ENCODE measurements at places on chromosomes 5 and 9.

DNA sequence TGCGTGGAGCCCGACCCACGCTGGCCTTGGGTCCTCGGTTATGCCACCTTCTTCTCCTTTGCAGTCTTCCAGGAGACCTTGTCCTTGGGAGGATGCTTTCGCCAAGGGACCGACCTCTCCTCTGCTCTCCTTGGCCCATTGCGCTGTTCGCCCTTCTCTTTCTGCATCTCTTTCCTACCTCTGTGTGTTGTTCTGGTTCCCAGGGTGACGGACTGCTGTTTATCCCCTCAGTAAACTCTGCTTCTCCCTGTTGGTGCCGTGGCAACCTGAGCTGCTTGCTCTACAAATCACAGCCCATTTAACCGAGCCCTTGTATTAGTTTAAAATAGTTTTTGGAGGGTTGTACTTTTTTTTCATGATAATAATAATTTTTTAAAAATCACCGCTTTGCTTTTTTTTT is 97.9 kb downstream of the DAPK1 start:
- DNase-seq, result no peak

GRCh38 chr9:134059661-134060395 is 8.0 kb downstream of the BRD3 start:
- DNase-seq, result no peak

GRCh38 chr5:147081311-147081764 is 153.5 kb upstream of the STK32A start:
- DNase-seq, result no peak

GRCh38 chr9:134025606-134026541 is 593 bp downstream of the BRD3OS start:
- no peak for DNase-seq

DNA sequence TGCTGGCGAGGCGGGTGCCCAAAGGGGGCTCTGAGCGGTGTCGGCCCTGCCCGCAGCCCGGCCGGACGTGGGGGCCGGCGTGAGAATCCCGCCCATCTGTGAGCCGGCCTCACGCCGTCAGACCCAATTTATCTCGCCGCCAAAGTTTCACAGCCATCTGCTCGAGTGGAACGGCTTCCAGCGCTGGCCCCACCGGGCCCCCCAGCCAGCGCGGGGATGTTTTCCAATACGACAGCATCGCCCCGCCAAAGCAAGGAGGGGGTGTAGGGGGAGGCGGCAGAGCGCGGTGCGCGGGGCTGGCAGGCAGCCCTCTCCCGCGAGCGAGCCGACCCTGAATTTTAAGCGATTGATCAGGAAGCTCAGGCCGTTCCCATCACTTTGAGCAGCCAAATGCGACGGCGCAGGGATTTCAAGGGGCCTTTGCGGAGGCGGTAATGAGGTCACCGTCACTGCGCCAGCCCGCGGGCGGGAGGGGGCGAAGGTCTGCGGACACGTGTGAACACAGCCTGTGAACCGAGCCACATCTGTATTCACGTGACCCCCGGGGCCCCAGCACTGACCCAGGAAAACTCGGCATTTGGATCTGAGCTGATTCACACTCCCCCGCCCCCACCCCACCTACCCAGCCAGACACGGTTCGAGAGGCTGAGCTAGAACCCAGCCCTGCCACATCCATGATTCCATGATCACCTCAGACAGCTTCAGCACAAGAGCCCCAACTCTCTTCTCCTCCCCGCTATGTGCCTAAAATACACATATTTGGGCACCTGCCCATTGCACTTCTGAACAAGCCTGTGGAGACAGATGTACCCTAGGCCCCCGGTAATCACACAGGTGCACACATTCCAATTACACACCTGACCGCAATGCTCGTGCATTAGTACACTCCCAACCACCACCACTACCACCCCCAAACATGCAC is 47.8 kb upstream of the PSD2 start:
- no peak for DNase-seq

DNA sequence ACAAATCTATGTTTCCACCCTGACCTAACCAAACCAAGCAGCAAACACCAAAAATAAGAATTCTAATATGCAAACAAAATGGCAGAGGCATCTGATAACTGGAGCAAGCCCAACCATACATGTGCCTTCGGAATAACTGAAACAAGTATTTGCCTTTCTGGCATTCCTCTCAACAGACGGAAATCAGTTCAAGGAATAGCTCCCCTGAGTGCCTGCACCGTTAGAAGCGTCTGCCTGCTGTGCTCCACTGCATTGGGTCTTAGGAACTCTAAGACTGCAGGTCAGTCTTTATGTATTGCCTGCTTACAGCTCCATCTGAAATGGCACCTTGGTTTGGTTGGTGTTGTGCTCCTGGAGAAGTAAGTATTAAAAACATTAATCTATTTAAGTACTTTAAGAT is 98.5 kb downstream of the MRPS27 start:
- DNase-seq, result no peak

GRCh38 chr9:5764130-5764868 is 68.6 kb downstream of the ERMP1 start:
- no peak for DNase-seq

- DNase-seq, result no peak
Observed at GRCh38 chr5:122172207-122172606, 42.9 kb downstream of the ZNF474 start.

DNA sequence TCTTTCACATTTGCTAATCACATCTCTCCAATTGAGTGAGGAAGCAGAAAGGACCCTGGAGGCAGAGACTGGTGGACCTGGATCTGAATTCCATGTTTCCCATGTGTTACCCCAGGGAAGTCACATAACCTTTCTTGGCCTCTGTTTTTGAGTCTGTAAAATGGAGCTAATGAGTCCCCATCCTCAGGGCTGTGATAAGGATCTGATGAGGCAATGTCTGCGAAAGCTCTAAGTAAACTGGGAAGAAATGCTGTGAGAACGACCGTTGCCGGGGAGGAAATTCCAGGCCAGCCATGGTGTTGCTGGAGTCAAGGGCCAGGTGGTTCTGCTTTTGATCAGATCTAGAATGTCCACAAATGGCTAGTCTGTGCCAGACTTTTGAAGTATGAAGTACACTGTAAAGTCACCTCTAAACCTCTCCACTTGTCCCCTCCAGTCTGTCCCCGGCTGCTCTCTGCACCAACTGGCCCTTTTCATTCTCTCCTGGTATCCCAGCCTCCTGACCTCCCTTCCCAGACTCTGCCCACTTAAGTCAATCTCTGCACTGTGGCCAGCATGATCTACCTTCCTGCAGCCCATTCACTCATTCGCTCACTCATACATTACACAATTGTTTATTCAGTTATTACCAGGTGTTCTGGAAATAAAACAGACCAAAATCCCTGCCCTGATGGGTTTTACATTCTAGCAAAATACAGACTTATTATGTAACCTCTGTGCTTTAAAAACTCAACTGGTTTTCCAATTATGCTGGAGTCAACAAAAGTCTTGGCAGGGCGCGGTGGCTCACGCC is 32.5 kb upstream of the N4BP3 start:
- no peak for DNase-seq

DNA sequence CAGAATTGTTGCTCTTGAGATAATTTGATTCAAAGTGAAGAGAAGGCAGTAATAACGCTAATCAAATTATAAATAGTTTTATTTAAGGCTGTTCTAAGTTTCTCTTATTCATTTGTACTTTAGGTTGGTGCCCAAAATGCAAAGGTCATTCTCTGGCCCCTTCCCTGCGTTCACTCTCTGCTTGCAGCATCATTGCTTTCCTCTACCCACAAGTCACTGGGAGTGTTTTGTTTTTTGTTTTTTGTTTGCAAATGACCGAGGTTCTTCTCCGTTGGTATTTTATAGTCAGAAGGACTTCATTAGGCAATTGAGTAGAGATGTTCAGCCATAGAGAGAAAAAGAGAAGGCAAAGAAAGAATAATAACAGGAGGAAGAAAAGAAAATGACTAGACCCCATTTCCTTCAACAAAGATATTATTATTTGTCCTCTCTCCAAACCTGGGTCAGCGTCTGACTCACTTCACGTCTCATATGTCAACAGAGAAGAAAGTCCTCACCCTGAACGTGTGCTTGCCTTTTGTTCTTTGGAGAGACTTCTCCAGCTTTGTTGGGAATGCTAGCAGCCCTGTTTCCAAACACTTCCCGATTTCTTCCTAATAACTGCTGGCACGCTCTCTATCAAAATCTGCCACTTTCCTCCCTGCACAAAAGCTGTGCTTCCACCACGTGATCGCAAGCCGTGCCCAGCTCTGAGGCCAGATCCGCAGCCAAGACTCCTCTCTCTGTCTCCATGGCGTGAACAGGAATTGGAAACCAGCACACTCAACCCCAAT is 119.8 kb downstream of the EBF1 start:
- no peak for DNase-seq

- no peak for DNase-seq
Observed at GRCh38 chr5:169161022-169161680, 139.8 kb downstream of the SLIT3 start.

DNA sequence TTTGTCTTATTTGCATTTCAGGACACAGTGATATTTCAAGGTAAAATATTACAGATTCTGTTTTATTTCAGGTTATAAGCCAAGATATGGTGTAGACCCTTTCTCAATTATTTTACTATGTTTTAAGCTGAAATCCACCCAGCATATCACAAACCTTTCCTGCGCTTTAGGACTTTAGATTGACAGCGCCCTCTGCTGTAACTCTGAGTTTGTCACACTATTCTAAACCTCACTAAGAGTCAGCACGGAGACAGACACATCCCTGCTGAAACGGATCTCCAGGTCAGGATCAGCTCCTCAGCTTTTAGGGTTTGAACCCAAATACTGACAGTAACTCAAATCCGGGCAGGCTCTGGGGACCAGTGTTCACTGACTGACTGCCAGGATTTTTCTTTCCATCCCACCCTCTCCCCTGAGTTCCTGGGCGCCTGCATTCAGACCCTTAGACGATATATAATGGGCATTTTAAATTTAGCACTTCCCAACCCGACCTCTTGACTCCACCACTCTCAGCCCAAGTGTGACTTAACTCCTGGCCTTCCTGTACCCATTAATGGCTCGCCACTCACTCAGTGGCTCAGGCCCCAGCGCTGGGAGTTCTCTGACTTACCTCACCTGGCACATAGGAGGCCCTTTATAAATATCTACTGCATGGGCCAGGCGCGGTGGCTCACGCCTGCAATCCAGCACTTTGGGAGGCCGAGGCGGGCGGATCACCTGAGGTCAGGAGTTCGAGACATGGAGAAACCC is 33.5 kb downstream of the TLX3 start:
- no peak for DNase-seq

GRCh38 chr9:72734631-72735030 is 213.2 kb downstream of the TMC1 start:
- DNase-seq, result no peak

- no peak for DNase-seq
Observed at GRCh38 chr5:85388770-85389169, 1004.1 kb upstream of the EDIL3 start.

GRCh38 chr9:127612939-127613582 is 984 bp downstream of the STXBP1 start:
- DNase-seq, result no peak

DNA sequence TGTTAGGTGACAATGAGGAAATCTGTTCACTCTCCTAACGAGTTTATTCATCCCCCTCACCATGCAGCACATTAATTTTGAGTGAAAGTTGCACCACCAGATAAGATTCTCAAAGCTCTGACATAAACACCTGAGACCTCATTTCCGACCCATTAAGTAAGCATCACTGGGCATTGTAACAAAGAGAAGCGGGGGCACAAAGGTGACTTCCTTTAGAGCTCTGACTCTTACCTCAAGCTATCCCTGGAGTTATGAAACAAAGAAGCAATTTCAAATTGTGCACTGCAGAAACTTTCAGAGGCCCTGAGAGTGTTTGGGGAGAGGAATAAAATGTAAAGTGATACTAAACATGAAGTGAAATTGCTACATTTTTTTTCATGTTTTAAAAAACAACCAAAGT is 29.5 kb downstream of the C5orf15 start:
- DNase-seq, result no peak

DNA sequence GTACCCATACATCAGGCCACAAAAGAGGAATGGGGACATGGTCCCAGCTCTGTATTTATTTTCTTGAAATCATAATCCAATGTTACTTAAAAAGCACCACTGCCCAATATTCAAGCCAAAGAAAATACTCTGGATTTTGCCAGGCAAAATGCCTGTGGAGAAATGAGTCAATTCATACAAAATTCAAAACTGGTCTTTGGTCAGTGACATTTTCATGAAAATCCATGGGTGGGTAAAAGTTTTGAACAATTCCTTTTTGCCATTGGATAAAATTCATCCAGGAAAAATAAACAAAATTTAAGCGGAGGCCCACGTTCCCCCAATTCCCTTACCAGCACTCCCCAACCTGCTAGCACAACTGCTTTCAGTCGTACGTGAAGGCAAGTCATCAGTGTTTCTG is 186.2 kb downstream of the GLIS3 start:
- DNase-seq, result no peak

- no peak for DNase-seq
Observed at GRCh38 chr5:42059778-42060464, 134.8 kb downstream of the FBXO4 start.

GRCh38 chr5:72498284-72498683 is 8.9 kb downstream of the ZNF366 start:
- no peak for DNase-seq

- DNase-seq, result no peak
Observed at GRCh38 chr9:7234144-7234543, 476.4 kb downstream of the KDM4C start.

GRCh38 chr5:44714871-44715561 is 93.7 kb upstream of the MRPS30 start:
- DNase-seq, result no peak

- DNase-seq, result no peak
Observed at GRCh38 chr5:22111320-22111719, 741.8 kb downstream of the CDH12 start.

GRCh38 chr9:2231829-2232228 is 216.7 kb downstream of the SMARCA2 start:
- DNase-seq, result no peak

DNA sequence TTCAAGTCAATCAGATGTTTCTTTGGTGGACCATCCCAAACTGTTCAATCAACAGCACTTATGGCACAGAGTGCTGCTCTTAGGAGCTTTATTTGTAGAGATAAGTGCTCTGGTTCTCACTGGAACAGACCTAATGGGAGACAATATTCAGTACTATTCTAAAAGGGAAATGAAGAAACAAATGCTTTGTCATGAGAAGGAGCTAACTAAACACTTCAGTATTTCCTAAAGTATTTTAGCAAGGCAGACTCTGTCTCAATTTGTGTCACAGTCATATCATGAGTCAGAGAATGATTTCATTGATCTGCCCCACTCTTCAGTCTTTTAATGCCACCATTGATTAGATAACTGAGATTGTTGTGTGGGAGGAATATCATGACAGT is 175.3 kb downstream of the SLF1 start:
- DNase-seq, result no peak

DNA sequence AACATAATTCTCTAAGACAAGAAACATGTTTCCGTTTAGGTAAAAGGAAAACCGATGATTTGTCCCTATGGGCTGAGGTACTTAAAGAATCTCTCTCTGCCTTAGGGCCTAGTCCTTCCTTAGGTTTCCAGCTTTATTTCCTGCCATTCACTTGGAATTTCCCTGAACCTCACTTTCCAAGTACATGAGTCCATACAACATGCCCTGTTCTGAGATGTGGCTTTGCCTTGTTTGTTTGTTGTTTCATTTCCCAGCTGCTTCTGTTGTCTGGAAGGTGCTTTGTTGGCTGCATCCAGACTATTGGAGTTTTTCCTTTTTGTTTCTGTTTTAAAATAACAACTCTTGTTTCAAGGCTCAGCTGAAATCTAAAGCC is 95.2 kb downstream of the ALDH1A1 start:
- no peak for DNase-seq

All from cortex of kidney (tissue), 1 donor.